Stimulated activated CD8-positive, alpha-beta memory T cell treated with anti-CD3 and anti-CD28 coated beads, Interleukin-15, amount 100 ng/mL, for 1 hour (primary cell): ENCODE measurements at places on chromosomes 11 and 22.

DNA sequence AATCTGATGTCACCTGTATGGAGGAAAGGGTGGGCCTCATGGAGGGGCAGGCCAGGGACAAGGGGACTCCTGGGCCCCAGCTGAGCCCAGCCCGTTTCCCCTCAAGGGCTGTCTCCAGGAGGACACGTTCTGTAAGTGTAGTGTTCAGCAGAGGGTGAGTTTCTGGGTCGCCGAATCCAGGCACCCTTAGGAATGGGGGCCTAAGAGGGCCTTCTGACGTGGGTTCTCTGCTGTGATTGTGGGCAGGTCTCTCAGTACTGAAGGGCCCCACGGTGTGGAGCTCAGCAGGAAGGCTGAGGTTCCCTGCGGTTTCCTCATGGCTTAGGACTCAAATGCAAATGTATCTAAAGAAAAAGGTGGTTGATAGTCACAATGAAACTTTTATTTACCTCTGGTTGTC lies 6.5 kb downstream of the PTDSS2 start:
- no peak for DNase-seq

GRCh38 chr22:44444341-44445306 lies 53.4 kb downstream of the RTL6 start:
- no peak for DNase-seq

GRCh38 chr22:49609207-49609876 lies 218.3 kb downstream of the BRD1 start:
- DNase-seq = no peak

DNA sequence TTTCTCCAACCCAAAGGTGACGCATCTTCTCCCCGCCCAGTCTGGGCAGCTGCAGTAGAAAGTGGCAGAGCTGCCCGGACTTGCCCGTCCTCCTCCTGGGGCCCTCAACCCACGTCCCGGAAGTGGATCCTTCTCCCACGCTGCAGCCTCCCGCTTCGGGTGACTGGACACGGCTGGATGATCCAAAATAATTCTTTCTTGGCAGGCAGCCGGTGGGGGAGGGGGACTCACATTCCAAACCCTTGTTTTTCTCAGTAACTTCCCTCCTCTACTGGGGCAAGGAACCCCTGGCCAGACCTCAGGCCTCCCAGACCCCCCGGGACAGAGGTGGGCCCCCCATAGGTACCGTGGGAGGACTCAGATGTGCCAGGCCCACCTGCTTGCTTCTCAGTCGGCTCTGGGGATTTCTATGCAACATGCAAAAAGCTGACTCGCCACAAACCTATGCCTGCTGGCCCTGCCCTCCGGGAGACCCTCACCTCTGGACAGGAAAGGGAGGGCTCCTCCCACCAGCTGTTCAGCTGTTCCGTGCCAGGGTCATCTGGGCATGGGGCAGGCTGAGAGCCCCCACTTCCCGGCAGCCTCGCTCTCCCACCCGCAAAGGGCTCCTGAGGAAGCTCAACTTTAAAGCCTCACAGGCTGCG lies 1.4 kb downstream of the PLXNB2 start:
- no peak for DNase-seq

- no peak for DNase-seq
These were observed 395 bp upstream of the HIPK3 start for GRCh38 chr11:33256813-33257159.

DNA sequence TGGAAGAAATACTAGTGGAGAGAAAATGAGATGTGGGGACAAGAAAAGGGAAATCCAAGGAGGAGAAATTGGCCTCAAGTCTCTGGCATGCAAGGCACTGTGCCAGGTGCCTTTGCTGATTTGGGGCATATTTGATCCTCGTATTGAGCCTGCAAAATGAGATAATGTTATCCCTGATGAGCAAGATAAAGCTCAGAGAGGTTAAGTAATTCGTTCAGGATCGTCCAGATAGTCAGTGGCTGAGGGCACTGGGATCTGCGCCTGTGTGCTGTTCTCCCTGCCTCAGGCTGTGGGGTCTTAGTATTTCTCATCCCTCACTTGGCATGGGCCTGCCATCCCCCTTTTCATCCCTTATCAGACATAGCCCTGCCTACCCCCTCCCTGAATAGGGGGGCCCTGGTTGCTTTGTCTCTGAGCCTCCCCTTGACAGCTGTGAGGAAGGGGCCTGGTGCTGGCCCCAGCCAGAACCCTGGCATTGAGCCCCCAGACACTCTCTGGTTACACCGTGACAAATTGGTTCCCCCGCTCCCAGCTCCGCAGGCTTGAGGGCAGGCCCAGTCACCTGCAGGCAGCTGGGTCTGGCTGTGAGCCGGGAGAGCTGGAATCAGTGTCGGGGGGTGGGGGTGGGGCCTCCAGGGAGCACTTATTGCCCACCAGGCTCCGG lies 85.7 kb downstream of the NECTIN1 start:
- DNase-seq = no peak

DNA sequence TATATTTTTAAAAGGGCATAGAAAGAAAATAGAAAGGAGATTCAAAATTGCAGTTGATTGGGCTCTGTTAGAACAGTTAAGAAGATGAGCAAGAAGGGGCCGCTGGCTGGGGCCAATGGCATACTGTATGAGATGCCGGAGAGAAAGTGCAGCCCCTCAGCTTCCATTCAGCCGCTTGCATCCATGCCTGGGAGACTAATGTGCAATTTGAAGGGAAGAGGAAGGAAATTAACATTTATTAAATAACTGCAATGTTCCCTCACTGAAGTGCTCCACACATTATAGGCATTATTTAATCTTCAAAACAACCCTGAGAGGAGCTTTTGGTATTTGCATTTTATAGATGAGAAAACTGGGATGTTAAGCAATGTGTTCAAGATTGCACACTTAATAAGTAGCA lies 44.7 kb upstream of the CSNK2A3 start:
- no peak for DNase-seq

- no peak for DNase-seq
These were observed 30.6 kb downstream of the ADAMTS8 start for GRCh38 chr11:130397780-130398179.

- DNase-seq = no peak
These were observed 551.4 kb downstream of the BUD13 start for GRCh38 chr11:116221351-116221750.

GRCh38 chr11:17814546-17814945 lies 80.0 kb downstream of the KCNC1 start:
- DNase-seq = no peak

- no peak for DNase-seq
These were observed 7.2 kb upstream of the EHD1 start for GRCh38 chr11:64885367-64886286.

DNA sequence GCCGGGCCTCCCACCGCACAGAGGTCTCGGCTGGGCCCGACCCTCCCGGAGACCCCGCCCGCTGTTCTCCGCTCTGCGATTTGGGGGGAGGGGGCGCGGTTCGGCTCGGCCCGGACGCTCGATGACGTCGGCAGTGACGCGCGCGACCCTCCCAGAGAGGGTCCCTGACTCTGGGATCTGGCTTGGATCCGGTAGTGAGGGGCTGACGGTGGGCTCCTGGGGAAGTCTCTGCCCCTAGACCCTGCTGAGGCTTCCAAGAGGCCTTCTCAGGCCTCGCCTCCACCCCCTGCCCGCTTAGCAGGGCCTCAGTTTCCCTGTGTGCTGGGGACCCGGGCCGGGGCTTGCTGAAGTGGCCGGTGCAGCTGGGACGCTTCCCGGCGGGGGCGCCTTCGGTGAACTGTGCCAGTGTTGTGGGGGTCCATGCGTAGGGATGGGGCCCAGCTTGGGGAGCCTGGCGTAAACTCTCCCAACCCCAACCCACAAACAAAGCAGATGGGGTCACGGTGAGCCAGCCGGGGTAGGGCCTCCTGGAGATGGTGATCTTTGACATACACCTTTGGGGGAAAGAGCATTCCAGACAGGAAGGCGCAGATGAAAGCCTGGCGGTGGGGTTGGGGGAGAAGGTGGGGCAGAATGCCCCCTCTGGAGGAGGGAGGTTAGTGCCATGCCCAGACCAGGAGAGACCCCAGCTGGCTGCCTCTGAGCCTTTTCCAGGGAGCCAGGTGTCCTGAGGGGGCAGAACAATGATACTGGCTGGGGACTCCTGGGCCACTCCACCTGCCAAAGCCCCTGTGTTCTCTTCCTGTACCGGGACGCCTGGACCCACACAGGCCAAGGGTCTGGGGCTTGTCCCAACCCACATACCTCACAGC lies 1.0 kb downstream of the B4GALNT4 start:
- DNase-seq = no peak

- DNase-seq = no peak
These were observed 630 bp downstream of the CD5 start for GRCh38 chr11:61102667-61103571.

DNA sequence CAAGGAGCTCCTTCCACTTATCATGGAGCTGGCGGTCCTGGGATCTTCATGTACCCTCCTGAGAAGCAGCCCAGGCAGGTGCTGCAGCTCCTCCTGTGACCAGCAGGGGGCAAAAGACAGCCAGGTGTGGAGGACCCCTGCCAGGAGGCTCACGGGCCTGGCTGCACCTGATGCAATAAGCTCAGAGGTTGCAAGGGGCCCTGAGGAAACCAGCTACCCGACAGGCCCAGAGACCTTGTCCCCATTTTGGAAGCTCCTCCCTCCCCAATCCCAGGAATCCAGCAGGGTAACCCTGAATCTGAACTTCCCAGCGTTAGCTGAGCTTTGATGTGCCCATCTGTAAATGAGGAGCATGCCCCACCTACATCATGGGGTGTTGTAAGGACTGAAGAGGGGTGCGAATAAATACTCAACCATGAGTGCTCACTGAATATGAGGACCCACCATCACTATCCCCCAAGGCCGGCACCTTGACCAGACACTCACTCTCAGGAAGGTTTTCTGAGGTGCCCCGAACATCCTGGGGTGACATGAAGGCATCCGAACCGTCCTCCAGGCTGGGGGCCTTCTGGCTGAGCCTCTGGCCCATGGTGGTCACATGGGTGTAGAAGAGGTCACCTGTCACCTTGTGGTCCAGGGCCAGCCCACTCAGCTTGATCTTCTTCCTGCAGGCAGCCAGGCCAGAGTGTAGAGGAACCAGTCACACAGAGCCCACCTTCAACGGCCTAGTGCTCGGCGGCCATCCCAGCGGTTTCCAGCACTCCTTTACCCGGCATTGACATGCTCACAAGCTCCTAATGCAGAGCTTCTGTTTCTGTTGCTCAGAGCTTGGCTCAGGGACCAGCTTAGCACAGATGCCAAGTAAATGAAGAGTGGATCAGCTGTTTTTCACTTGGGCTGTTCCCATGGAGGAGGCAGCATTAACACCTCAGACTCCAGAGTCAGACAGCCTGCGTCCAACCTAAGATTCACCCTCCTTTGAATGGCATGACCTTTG lies 21.7 kb downstream of the SLC43A1 start:
- DNase-seq = peak; percentile 59

DNA sequence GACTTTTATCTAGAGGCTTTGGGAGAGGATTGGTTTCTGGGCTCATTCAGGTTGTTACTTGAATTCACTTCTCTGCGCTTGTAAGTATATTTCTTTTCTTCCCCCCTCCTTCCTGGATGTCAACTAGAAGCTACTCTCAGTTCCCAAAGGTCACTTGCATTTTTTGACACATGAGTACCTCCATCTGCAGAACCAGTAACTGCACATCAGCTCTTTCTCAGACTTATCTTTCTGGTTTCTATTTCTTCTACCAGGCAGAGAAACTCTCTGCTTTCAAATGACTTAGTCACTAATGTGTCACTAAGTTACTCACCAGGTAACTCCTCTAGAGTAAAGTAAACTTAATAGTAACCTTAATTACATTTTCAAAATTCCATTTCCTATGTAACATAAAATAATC lies 773.0 kb upstream of the LUZP2 start:
- no peak for DNase-seq

DNA sequence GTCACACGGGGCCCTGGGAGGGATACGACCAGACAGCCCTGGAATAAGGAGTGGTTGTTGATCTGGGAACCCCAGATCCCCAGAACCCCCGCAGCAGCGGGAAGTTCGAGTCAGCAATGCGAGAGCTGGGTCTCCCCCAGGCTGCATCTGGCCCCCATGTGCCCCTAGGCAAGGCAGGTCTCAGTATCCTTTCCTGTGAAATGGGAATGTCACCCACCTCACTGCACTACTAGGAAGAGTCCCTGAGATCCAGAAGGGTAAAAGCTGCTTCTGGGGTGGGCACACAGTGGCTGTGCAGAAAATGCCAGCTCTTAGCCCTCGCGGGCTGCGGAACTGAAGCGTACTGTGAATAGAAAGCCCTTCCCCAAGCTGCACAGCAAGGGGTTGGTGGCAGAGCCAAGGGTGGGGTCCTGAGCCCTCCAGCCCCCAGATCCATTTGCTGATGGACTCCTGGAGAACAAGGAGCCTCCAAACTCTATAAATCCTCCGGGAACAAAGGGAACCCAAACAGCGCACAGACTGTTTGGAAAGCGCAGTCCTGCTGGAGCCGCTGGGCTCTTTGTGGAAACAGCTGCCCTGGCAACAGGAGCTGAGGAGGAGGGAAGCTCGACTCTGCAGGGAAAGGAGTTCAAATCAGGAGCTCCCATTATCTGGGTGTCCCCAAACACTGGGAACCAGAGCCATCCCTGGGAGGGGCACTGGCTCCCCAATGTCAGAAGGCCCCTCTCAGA lies 68.2 kb upstream of the SHISAL1 start:
- no peak for DNase-seq

DNA sequence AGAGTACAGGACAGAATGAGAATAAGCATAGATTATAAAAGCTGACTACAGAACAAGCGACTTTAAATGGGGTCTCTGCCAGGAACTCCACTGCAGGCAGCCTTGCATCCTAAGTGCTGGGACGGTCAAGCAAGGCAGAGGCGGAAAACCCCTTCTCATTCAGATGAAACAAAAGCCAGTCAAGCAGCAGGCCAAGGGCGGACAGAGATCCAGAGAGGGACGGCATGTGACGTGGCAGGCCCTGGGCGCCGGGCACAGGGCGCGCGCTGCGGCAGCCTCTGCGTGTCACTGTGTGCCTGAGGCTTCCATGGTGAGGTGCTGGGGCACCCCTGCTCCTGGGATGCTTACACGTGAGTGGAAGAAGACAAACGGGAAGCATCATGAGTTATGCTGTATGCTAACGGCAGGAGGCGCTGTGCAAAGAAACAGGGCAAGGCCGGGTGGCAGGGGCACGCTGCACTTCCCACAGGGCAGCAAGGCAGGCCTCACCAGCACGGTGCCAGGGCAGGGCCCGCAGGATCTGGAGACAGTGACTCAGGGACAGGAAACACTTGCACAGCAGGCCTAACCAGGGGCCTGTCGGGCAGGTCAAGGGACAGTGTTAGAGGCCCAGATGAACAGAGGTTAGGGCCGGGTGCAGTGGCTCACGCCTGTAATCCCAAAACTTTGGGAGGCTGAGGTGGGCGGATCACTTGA lies 6.2 kb downstream of the TOLLIP start:
- no peak for DNase-seq

DNA sequence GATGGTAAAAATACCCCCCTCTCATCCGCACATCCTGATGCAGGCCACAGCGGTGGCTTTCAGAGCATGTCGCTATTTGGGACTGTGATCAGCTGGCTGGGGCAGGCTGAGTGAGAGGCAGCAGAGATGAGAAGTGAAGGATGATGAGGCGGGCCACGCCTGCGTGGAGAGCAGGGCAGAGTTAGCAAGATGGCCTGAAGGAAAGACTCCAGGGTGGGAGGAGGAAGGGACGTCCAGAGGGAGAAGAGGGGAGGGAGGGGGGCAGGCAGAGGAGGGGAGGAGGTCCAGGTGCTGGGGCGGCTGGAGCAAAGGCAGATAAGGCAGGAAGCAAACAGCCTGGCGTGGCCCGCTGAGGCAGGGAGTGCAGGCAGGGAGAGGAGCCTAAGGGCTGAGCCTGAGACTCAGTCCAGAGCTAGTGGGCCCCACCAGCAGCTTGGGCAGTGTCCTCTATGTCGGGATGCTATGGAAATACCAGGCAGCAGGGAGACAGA lies 29.1 kb downstream of the LRFN4 start:
- no peak for DNase-seq
